ENCODE measurements at places on chromosomes 7 and 10.

- DNase-seq = peak; percentile 71
These were observed 389.0 kb upstream of the PODXL start for GRCh38 chr7:131945313-131945911.

DNA sequence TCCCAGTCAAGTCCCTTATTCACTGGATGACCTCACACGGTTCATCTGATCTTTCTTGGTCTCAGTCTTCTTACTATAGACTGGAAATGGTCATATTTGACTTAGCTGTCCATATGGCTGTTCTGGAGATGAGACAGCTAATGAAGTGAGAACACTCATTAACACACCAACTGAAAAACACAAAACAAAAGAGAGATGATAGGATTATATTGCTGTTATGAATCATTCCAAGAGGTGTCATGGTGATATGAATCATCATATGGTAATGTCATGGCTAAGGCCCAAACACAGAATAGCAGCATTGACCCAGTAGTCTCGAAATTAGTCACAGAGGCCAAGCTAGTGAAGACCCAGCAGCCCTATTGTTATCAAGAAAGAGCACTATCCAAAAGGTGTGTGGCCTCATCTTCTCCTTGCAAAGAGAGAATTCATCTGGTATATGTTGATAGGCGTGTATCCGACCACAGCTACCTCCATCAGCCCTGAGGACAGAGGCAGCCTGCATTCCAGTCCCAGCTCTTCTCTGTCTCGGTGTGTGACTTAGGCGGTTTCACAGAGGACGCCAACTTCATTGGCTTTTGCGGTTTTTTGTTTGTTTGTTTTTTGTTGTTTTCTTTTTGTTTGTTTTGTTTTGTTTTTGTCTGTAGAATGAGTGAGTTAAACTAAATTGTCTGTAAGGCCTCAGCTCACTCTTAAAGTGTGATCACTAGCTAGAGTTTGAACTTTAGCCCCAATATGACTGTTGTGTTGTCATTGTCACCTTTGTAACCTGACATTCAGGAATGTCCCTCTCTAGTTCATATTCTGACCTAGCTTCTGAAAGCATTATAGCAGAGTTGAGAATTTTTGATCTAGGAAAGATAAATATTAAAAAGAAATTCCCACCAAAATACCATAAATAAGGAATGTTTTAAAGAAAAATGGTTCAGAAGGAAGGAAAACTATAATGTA is 97.4 kb upstream of the PDCD4 start:
- peak; percentile 22 for DNase-seq

DNA sequence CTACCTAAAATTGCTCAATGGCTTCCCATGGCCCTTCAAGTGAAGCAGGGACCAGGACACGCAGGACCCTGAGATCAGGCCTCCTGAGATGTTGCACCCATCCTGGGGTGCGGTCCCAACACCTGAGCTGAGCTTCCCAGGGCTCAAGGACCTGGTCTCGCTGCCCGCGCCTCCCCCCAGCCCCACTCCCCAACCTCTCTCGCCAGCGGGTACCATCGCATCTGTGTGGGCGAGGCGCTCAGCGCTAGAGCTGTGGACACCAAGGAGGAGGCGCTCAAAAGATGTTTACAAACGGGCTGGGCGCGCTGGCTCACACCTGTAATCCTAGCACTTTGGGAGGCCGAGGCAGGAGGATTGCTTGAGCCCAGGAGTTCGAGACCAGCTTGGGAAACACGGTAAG is 7.4 kb upstream of the CRYGN start:
- DNase-seq = no peak

- DNase-seq = no peak
These were observed 1216.5 kb downstream of the SORCS3 start for GRCh38 chr10:105857268-105858264.

DNA sequence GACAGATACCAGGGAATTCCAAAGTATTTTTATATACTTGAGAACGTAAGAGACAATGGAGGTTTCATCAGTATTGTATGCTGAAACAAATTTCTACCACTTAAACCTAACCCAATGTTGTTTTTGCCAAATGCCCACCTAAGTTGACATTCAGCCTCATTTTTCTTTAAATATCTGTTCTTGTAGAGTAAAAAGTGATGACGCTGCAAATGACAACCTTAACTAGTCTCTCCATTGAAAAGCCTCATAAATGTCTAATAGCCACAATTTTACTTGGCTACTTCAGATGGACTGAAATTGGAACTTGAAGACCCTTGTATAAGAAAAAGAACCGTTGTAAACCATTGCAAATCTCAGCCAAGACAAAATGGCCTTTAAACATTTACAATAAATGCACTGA is 176.9 kb downstream of the CRPPA start:
- no peak for DNase-seq
